ENCODE measurements at places on chromosomes 11 and 22.

GRCh38 chr22:35109616-35110015 lies 43.7 kb downstream of the ISX start:
- DNase-seq, result no peak

DNA sequence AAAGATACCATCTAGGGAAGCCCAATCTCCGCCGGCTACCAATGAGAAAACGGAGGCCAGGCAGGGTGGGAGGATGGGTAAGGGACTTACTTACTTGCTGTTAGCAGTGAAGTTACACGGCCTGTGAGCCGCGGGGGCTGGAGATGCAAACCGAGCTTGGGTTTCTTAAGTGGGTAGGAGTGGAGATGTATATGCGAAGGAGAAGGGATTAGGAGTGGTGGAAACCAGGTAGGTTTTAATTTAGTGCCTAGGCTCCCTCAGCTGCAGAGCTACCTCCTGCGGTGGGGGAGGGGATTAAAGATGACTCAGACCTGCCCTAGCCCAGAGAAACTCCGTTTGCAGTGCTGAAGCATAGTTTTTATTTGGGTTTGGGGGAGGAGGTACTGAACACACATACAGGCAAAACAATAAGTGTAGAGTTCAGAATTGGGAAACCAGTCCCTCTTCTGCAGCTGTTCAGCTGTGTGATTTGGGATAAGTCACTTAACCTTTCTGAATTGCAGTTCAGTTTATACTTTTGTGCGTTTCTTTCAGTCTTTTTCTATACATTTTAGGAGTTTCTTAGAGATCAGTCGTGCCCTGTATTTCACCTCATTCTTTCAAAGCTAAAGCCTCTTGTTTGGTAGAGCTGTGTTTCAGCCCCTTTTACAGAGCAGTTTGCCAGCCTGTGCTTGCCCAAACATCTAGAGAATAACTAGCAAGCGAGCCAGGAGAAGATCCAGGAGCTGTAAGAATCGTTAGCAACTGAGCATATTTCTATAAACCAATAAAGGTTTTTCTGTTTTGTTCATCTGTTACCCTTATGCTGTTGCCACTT lies 596 bp upstream of the TNRC6B start:
- no peak for DNase-seq

- DNase-seq, result no peak
Measured at GRCh38 chr11:8261291-8261690, 2.4 kb downstream of the LMO1 start.

- DNase-seq, result no peak
Measured at GRCh38 chr11:115525531-115526006, 21.4 kb upstream of the CADM1 start.

DNA sequence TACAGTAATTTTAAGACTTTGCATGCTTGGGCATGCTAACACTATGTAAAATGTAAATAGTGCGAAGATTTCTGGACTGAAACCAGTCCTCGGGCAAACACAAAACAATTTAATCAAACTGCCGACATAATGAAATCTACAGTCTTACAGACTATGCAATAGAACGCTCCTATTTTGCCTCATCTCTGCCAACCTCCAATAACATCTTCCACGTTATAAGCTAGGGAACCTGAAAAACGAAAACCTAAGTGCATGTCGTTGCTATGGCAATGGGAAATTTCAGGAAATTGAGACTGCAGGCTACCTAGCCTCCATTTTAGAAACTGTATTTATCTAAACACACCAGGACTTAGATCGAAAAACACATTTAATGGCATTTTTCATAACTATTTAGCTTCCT lies 1.1 kb downstream of the CSTF3 start:
- no peak for DNase-seq

- no peak for DNase-seq
Measured at GRCh38 chr11:117888139-117888566, 11.7 kb upstream of the FXYD6 start.

DNA sequence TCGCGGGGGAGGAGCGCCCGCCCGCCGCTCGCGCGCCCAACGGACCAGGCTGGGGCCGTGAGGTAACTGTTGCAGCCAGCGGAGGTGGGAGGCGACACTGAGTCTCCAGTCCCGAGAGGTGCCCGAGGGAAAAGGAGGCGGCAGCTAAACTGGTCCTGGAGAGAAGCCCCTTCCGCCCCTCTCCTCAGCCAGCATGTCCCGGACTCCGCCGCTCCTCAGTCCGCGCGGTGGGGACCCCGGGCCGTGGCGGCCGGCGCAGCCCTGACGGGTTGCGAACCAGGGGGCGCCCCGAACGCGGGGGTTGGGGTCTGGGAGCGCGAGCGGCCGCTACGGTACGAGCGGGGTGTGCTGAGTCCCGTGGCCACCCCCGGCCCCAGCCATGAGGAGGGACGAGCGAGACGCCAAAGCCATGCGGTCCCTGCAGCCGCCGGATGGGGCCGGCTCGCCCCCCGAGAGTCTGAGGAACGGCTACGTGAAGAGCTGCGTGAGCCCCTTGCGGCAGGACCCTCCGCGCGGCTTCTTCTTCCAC lies at the start of gene PDE3B:
TSS of gene PDE3B (plus strand) at position 108 of the 529 bp plus-strand sequence. CDS start at position 380, 272 bp downstream.
- no peak for DNase-seq

DNA sequence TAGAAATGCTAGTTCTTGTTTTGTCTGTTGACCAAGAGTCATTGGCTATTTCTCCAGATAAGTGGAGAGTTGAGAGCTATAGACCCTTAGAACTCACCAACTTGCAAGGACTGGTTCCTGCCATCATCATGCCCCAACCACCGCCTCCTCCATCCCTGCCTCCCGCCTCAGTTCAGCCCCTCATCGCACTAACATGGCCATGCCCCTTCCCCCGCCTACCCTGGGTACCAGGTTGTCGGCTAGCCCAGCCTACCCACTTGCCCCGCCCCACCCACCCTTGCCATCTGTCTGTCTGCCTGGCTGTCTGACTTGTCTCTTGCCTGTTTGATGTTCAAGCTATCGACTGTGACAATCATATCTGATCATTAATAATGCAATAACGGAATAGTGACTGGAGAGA lies 154.1 kb downstream of the TRIM29 start:
- DNase-seq, result no peak

DNA sequence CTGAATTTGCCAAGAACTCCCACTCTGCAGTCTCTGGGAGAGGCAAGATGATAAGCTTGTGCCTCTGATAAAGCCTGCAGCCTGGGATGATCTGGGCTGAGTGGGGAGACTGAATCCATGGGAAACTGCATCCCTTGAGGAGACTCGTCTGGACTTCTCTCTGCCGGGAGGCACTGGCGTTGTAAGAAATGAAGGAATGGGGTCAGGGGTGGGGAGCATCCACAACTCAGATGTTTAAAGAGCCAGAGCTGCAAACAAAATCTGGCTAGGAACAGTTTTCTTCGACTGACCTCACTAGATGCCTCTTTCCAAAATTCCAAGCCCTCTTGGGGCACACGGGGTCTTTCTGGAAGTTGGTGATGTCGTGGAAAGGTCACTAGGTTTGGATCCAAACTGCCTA lies 64.4 kb downstream of the SPON1 start:
- no peak for DNase-seq

GRCh38 chr11:119977561-119977860 lies 160.4 kb downstream of the TRIM29 start:
- DNase-seq, result no peak

GRCh38 chr22:29689206-29689879 lies 30.5 kb upstream of the CABP7 start:
- no peak for DNase-seq

DNA sequence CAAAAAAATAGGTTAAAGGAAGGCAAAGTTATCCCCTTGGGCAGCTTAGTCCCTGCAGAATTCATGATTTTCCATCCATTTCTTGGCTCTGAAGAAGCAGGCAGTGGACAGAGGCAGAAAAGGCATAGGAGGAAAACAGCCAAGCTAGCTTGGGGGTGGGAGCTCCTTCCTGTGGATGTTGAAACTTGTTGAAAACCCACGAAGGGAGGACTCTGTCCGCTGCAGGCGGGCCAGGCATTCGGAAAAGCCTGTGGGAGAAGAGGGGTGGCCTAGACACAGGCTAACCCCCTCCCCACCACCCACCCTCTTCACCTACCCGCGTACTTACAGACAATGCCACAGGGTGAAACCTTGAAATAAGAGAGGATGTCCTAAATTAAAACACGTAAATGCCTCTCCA lies 72.1 kb downstream of the C22orf31 start:
- DNase-seq, result no peak

GRCh38 chr11:120061036-120061760 lies 76.7 kb downstream of the TRIM29 start:
- DNase-seq, result no peak

GRCh38 chr11:68552542-68552941 lies 92.0 kb downstream of the PPP6R3 start:
- no peak for DNase-seq

GRCh38 chr11:115617767-115618166 lies 113.6 kb upstream of the CADM1 start:
- DNase-seq, result no peak

DNA sequence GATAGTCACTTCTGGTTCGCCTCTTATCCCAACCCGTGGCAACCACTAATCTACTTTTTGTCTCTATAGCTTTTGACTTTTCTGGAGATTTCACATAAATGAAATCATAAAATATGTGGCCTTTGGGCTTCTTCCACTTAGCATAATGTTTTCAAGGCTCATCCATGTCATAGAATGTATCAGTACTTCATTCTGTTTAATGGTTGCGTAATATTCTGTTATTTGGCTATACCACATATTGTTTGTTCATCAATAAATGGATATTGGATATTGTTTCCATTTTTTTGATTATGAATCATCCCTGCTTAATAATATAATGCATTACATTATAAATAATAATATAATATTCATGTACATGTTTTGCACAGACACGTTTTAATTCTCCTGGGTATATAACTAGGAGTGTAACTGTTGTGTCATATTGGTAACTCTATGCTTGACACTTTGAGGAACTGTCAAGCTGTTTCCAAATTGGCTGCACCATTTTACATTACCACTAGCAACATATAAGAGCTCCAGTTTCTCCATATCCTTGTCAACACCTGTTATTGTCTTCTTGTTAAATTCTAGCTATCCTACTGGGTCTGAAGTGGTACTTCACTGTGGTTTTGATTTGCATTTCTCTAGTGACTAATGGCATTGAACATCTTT lies 181.5 kb downstream of the CADM1 start:
- DNase-seq, result no peak

Measured in skeletal muscle cell (primary cell).